ENCODE measurements at places on chromosomes 1 and 21.

- DNase-seq, result no peak
These were observed 559.6 kb upstream of the DAB1 start for GRCh38 chr1:57983441-57983840.

DNA sequence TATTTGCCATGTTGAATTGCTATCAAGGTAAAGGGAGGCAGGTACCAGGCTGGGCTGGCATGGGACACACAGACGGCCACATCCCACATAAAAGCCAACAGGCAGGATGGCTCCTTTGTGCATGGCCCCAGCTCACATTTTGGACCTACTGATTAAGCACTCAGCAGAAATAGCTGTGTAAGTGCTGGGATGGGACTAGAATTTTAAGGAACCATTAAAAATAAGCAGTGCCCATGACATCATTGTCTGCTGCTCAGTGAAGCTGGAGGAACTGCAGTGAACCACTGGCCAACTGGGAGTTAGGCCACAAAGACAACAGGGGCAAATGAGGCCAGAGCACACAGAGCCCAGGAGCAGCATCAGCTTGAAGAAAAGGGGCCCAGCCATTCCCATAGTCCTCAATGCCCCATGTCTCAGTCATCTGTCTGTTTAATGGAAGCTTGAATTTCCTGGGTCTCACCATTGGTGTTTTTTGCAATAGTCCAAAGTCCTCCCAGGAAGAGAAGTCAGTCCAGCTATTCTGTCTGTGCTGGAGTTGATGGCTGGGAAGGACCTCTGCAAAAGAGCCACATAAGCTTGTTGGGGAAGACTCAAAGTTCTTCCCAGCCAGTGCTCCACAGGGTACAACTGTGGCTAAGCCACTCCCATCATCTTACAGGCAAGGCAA, 45.3 kb upstream of the TNR start:
- DNase-seq, result no peak

DNA sequence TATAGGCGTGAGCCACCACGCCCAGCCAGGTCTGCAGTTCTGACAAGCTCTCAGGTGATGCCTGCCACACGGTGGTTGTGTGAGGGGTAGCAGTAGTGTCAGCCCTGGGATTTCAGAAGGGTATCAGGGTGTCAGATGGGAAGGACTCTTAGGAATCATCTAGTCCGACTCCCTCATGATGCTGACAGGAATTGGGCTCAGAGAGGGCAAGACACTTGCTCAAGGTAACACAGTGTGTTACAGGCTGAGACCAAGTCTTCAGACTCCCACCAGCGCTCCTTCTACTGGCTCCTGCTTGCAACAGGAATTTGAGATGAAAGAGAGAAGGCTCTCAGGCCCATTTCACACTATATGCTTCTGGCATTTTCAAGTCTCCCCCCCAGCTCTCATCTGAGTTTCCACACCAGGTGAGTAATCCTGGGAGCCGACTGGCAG, 6.9 kb downstream of the HTR1D start:
- no peak for DNase-seq

GRCh38 chr1:156773607-156774006, 6.3 kb downstream of the PRCC start:
- no peak for DNase-seq

GRCh38 chr1:75725861-75726361, 1.4 kb downstream of the ACADM start:
- no peak for DNase-seq

DNA sequence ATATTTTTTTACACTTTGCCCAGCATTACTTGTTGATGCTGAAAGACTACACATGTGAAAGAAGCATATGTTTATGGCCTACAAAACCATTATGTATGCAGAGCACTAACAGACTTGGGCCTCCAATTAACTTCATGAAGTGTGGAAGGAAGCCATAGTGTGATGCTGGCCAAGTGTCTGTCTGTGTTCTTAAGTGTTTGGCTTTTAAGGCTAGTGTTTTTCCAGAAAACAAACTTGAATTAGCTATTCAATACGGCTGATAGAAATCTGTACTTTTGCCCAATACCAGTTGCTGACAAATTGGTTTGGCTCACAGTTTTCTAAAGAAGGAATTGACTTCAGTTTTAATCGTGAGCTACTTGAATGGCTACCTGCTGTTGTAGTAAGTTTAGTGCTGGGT, 136.1 kb downstream of the ADGRL2 start:
- DNase-seq, result no peak

DNA sequence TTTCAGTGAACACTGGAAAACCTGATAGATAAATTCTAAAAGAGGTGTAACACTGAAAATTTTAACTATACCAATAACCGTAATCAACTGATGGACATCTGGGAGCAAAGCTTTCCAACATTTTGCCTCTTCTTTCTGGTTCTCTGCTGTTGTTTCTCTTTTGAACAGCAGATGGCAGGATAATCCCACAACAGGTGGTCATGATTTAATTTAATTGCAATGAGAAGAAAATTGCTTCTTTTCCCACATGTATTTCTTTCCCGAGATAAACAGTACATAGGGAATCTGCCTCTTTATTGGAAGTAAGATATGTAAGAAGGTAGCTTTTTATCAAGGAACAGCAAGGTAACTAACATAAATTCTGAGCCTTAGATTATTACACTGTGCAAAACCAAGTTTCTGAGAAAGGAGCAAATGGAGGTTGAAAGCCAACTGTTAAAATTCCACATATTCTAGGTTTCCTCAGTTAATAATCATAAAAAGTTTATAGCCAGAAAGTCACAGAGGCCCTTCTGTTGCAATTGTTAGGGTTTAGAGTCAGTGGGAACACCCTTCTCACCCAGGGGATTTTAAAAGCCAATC, 72.9 kb downstream of the RPS6KA1 start:
- DNase-seq, result peak; percentile 50

DNA sequence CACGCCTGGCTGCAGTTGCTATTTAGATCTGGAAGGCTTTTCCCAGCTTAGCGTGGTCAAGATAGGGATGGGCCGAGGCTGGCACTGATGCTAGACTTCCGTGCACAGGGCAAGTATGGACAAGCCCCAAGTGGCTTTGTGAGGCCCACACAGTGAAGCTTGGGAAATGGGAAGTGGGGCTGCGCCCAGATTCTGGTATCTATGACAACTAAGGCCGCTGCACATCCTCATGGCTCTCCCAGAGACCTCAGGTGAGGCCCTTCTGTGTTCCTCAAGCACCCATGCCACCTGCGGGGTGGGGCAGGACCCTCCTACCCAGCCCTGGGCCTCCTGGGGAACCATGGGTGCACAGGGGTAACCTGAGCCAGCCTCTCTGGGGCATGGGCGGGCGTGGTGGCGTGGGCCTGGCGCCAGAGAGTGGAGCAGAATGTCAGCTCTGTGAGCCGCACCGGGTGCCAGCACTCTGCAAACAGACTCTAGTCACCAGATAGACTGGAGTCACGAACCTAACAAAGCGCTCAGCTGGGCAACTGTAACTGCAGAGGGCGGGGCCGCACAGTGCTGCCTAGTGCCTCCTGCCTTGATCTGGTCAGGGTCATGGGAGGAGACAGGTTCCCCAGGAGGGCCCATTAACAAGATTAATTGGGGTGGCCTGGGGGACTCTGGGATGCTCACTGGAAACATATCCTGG, 46.4 kb downstream of the ELF3 start:
- DNase-seq, result peak; percentile 95

- no peak for DNase-seq
These were observed 157.0 kb downstream of the PCBP3 start for GRCh38 chr21:45800339-45801080.

- no peak for DNase-seq
These were observed 6.6 kb upstream of the AK5 start for GRCh38 chr1:77275194-77275593.

All from SHP77 treated with DMSO at 0.1 percent for 48 hours (cell line).